Upper lobe of left lung (tissue), 6 donors: ENCODE measurements at places on chromosomes 1 and 21.

DNA sequence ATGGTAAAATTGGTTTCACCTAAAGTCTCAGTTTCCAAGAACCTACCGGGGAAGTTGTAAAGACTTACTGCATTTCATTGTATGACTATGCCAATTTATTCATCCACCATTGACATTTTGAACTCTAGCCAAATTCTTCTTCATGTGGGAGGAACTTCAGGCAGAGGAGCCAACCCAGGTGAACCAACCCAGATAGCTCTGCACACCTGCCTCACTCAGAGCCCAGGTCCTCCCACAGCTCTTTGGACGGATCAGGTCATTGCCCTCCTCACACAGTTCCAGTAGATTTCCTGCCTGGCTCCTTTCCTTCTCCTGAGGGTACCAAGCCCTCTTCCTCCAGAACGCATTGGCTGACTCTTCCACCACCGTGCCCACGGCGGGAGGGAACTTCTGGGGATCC, 121.7 kb downstream of the DTL start:
- no peak for DNase-seq

DNA sequence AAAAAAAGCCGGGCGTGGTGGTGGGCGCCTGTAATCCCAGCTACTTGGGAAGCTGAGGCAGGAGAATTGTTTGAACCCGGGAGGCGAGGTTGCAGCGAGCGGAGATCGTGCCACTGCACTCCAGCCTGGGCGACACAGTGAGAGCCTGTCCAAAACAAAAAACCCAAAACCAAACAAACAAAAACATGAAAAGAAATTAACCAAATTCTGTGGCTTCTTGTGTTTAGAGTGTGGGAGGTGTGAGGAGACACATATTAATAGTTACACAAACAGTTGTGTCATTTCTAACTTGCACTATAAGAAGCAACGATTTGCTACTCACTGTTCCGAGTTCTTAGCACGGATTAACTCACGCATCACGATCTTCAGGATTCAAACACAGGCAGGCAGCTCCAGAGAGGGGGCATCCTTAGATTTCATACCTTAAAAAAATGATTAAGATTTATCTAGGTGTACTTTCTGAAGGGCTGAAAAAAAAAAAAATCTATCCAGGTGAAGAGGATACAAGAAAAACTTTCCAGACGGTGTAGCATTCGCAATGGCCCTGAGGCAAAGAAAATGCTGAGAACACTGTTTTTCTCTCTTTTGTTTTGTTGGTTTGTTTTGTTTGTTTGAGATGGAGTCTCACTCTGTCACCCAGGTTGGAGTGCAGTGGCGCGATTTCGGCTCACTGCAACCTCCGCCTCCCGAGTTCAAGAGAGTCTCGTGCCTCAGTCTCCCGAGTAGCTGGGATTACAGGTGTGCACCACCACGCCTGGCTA, 713 bp upstream of the HMGCL start:
- DNase-seq: peak; percentile 8

GRCh38 chr21:17726047-17726829, 92.9 kb downstream of the C21orf91 start:
- no peak for DNase-seq

- no peak for DNase-seq
Observed at GRCh38 chr1:23848673-23849616, 19.1 kb downstream of the FUCA1 start.

DNA sequence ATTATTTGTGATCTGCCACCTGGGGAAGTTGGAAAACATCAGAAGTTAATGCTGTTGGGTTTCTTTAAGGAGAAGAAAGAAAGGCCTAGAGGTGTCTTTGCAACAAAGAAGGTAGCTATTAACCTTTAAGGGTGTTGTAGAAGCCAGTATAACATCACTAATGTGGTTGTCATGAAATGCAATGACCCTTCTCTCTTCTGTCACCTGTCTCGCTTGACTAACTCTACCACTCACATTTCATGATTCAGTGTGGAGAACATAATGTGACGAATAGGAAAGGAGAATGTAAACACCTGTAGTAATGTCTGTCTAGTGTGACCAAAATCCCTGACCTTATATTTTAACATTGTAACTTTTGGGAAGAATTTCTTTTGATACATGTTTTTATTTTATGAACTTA, 211.7 kb upstream of the UBE2U start:
- DNase-seq: no peak

GRCh38 chr1:167829868-167830267, 84.1 kb downstream of the ADCY10 start:
- DNase-seq: no peak
